ENCODE measurements at places on chromosomes 7 and 10.

DNA sequence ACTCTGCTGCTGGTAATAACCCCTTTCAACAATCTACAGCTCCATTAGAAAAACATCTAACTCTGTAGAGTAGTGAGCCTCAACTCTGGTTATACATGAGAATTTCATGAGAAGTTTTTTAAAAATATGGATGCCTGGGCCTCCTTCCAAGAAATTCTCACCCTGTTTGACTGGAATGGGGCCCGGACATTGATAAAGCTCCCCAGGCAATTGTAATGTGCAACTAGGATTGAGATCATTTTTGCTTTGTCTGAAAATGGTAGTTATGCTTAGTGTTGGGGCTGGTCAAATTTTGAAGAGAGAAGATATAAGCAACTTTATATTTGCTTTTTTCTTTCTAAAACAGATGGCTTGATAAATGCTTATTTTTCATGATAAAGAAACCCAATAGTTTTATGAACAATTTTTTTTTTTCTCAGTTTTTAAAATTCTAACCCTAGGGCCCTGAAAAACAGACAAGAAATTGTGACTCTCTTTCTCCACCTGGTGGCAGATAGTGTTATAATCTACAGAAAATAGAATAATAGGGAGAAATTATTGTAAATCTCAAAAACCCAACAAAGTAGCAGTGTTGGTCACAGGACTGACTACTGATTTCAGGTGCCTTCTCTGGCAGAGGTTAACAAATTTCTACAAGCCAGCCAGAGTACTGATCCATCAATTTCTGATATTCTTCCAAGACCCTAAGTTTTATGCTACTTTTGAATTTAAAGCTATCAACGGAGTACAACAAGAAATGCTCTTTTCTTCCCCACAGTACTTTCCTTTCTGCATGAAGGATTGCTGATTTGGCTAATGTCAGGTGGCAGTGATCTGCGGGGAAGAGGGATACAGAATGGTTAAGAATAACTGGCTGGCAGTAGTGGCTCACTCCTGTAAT, 174.8 kb downstream of the DKK1 start:
- no peak for DNase-seq

- no peak for DNase-seq
Measured at GRCh38 chr7:151518105-151518946, 1.4 kb downstream of the RHEB start.

GRCh38 chr7:103501206-103501605, 55.2 kb upstream of the SLC26A5 start:
- DNase-seq: no peak

DNA sequence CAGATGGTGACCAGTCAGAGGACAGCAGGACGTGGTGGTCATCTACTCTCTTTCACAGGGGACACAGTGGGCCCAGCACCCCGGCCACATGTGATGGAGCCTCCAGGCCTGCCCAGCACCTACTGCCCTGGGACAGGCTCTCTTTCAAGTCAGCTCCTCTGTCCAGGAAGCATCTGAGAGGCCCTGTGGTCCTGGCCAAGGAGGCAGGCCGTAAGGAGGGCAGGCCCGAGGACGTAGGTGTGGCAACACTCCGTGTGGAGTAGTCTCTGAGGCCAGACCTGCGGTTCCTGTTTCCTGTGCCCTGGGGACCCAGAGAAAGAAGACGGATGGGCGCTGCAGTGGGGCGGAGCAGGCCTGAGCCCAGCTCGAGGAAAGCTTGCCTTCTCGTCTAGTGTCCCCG, 179.2 kb downstream of the EBF3 start:
- no peak for DNase-seq

- no peak for DNase-seq
Measured at GRCh38 chr7:125423458-125424155, 494.0 kb upstream of the POT1 start.
